NCI-H510A treated with DMSO at 0.1 percent for 48 hours (cell line): ENCODE measurements at places on chromosomes 2 and 18.

DNA sequence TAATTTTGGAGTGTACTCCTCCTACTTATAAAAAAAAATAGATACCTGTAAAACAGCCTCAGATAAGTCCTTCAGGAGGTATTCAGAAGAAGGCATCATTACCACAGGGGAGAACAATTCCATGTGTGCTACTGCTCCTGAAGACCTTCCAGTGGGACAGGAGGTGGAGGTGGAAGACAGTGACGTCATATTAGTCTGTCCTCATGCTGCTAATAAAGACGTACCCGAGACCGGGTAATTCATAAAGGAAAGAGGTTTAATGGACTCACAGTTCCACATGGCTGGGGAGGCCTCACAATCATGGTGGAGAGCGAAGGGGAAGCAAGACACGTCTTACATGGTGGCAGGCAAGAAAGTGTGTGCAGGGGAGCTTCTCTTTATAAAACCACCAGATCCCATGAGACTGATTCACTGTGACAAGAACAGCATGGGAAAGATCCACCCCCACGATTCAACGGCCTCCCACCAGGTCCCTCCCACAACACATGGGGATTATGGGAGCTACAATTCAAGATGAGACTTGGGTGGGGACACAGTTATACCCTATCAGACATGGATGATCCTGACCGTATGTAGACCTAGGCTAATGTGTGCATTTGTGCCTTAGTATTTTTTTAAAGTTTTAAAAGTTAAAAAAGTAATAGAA lies 98.4 kb downstream of the NDUFA10 start:
- DNase-seq: no peak

DNA sequence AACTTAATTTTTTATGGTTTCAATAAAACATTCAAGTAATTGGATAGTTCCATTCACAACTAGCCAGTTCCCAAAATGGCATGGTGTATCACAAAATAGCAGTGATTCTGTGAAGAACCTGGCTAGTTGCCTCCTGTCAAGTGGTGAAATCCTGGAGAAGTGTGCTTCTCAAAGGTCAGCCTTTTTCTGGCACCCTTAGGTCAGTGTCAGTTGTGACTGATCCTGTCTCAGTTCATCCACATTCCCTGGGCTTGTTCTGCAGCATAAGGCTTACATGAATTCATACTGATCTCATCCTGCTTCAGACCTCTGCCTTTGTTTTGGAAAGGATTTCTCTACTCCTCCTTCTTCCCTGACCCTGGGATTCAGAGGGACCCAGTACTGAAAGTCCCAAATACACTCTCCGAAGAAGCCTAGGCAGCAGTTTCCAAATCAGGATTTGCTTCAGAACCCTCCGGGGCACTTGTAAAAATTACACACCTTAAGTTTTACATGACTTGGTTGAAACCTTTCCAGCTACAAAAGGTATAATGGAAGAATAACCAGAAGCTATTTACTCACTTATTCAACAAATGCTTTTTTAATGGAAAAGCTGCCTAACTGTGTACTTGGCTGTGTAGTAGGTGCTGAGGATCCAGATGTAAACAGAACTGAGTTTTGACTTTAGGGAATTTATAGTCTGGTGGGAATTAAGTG lies 11.0 kb downstream of the MAP3K20 start:
- DNase-seq: no peak

GRCh38 chr2:147325990-147326389 lies 518.8 kb upstream of the ACVR2A start:
- no peak for DNase-seq

DNA sequence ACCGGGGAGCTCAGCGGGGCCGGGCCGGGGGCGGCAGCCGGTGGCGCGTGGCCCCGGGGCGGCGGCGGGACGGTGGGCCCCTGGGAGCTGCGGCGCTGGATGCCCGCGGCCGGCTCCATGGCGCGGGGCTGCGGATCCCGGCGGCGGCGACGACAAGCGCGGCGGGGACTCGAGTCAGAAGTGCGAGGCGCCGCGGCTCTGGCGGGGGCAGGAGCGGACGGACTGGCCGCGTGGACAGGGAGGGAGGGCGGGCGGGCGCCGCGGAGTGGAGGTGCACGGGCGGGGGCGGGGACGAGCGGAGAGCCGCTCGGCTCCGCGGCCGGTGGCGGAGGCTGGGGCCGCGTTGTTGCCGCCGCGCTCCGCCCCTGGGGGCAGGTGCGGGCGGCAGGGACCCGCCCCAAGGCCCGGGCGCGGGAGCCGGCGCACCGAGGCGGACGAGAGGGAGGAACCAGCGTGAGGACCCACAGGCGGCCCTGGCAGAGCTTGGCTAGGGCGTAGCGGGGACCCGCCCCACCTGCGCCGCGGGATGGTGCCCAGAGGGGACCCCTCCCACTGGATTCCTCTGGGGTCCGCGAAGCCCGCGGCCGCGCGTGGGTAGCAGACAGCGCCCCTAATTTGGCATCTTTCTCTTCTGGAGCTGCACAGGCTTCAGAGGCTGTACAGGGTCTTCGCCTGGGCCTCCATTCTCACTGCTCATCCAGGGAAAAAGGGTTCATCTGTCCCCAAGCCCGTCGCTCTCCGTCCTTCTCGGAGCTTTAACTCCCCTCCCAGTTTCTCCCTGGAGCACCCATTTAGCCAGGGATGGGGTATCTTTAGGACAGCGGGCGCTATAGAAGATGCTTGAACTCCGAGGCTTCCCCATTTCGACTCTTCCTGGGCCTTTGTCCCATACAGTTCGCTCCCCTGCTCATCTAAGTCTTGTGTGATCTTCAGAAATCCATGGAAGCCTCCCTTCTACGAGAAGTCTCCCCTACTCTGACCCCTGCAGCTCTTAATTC lies at the start of gene TMEM163:
Gene TMEM163, minus strand, starts transcription at position 184 of the 998 bp plus-strand sequence.
- DNase-seq: peak; percentile 54

GRCh38 chr2:38260972-38261371 lies 116.1 kb downstream of the ATL2 start:
- no peak for DNase-seq

DNA sequence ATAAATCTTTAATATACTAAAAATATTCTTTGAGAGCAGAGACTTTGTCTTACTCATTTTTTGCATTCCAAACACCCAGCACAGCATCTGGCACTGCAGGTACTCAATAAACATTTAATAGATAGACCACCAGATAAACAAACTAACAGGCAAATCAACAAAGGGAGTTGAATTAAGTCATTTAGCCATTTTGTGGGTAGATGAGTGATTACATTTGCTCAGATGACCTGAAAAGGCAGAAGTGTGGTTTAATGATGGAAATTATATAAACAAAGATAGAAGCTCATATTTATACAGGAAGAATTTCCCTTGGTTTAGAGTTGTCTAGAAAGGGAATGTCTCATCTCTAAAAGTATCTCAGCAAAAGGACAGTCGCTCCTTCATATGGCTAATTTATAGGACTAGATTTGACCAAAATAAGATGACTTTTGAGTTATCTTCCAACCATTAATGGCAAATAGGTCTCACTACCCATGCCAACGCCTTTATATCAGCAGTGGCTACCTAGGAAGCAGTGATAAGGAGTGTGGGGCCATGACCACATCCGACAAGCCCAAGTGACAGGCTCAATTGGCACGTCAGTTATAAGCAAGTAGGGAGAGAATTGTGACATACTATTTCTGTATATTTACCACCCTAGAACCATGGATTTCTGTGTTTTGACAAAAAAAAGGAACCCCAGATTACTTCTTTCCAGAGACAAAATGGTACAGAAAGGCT lies 173.5 kb downstream of the ATAD2B start:
- no peak for DNase-seq

DNA sequence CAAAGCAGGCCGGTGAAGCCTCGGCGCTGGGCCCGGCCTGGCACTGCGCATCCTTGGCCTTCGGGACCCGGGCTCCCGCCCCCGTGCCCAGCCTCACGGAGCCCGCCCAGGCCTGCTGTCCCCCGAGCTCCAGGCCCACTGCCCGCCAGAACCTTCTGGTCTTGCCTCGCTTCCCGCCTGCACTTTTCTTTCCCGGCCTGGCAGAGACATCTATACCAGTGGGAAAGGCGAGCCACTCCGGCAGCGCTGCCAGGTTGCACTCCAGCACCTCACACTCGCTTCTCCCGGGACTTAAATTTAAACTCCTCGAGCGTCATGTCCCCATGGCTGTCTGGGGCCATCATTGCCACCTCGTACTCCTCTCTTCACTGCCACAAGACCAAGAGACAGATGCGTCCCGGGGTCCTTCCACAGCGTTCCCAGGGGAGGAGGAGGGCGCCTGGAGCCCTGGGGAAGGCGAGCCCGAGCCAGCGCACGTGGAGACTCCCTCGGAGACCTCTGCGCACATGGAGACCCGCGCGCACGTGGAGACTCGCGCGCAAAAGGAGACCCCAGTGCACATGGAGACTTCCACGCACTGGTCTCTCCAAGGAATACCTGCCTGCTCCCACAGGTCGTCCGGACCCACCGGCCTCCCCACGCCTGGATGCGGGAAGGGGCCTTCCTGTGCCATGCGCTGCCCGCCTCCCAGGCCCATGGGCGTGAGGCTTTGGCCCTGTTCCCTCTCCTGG lies 253.1 kb upstream of the SALL3 start:
- no peak for DNase-seq

DNA sequence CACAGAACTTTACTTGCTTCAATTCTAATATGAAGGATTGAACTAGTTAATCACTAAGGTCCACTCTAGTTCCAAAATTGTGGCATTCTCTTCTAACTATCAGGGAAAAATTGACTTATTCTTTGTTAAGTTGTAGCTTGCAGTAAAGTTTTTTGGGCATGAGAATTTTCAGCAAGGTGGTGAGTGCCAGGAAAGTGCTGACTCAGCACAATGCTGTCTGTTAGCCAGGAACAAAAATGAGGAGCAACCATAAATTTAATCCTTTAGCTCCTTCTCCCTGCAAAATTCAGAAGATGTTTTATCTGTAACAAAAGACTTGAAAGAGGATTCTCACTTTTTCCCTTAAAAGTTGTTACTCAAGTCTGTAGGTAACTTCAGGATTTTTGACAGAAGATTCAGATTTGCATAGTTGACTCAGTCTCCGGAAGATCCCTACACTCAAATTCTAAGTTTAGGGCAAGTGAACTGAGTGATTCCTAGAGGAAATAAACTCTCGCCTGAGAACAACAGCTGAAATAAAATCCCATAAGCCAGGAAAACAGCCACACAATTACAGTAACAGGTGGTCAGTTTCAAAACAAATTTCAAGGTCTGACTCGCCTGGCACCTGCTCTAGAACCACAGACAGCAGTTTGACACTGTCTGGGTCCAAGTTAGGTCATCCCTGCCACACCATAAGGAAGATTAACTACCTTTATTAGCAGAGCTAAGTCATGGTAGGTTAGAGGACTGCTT lies 20.2 kb upstream of the DARS1 start:
- no peak for DNase-seq

DNA sequence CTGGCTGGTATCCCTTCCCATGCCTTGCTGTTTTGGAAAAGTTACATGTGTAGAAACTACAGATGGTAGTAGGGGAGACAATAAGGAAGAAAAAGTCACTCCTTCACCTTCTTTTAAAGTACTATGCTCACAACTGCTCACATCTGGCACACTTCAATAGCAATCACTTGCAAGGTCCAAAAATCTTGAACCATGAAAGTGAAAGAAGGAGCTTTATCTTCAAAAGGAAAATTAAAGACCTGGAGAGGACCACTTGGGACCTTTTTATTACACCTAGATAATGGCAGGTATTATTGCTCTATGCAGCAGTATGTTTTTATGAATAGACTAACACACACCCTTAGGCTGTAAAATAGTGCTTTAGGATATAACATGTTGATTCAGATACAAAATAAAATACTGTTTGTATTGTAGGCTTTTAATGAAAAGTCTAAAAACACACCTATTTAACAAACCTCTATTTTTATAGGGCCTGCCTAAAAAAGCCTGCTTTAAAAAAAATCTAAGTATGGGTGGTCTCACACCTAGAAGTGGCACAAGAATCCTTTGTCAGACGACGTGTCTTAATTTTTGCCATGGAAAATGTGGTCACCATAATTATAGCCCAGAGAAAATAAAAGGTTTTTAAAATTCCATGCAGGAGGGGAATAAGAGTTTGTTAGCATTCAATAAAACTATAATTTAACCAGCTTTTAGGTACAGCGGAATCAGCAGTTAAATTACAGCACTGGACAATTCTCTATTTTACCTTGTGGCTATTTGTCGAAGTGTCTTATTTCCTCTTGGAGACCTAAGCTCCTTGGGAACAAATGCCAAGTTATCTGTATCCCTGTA lies 124.0 kb downstream of the BCL2 start:
- no peak for DNase-seq

DNA sequence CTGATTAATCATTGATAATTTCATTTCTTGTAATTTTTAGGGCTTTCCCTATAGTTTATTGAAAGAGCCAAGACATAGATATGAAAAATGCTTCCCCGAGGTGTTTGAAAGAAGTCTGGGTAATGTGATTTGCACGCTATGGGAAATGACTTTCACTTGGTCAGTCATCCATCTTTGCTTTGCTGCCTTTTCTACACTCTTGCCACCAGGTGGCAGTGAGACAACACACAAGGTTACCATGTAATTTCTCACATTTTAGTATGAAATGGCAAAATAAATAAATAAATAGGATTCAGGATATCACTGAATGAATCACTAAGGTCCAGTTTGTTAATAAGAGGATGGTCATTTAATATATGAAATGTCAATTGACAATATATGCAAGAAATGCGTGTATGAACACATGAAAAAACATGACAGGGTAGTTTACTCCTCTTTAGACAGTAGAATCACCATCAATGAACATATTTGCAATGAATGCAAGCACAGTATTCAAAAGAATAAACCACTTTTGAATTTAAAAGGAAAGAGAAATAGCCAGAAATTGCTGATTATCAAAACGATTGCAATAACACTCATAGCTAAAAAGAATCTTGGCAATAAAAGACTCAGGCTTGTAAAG lies 52.2 kb upstream of the KCNH7 start:
- peak; percentile 39 for DNase-seq

- DNase-seq: no peak
Observed at GRCh38 chr2:200509235-200509611, 645 bp downstream of the KCTD18 start.

- no peak for DNase-seq
Observed at GRCh38 chr2:240730501-240731177, 39.0 kb downstream of the AQP12A start.

DNA sequence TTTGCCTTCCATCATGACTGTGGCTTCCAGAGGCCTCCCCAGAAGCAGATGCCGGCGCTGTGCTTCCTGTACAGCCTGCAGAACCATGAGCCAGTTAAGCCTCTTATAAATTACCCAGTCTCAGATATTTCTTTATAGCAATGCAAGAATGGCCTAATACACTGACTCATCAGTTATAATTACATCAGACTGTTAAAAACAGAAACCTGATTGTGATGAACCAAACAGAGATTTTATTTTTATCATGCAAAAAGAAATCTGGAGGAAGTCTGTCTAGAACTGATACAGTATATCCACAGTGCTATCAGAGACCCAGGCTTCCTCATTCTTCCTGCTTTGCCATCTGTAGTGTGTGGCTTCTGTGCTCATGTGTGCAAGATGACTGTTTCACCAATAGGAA lies 93.4 kb upstream of the MEX3C start:
- no peak for DNase-seq
